ENCODE measurements at places on chromosomes 7 and 10. TPM values are rescaled to one million over a fixed set of nuclear protein-coding genes. Genes with fewer than 3 reads are reported as not detected.

DNA sequence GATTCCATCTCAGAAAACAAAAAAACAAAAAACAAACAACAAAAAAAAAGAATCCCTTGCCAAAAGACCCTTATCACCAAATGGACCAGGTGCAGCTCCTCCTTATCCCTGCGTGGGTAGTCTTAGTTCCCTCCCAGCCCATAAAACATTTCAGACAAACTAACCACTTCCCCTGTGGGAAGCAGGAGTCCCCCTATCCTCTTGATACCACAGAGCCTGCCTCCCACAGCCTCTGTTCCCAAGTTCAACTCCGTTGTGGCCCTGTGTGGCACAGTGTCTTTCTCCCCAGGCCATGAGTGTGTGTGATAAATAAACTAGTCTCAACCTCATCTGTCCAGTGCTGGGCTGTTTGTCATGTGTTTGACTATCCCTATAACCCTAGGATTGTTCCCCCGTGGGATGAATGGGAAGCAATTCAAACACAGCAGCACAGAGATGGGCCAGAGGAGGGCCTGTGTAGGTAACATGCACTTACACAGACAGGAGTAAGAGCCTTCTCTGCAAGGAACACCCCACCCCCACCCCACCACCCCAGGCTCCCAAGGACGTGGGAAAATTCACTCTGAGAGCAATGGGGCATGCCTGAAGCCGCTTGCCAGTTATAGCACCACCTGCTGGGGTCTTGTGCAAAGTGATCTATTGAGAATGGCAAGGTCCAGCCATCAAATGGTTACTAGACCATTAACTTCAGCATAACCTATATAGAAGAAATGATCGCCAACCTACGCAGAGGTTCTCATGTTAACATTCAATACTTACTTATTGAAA, 147.1 kb upstream of the GHITM start:
- no peak for DNase-seq

GRCh38 chr7:1505731-1506550, 1.8 kb upstream of the INTS1 start:
- no peak for DNase-seq

DNA sequence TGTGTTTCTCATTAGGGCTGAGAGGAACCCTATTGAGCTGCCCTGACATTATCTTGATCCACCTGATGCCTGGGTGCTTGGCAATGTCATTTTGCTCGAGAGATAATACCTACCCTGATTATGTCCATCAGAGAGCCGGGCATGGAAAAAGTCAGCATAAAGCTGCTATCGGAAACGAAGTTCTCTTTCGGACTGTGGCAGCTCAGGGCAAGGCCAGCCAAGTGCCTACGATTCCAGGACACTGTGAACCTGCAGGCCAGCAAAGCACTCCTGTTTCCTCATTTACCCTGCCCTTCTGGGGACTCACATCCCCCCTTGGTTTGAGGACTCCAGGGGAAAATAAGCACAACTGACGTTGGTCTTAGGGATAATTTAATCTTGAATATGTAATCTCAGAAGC, 25.2 kb upstream of the NPTX2 start:
- DNase-seq = no peak

DNA sequence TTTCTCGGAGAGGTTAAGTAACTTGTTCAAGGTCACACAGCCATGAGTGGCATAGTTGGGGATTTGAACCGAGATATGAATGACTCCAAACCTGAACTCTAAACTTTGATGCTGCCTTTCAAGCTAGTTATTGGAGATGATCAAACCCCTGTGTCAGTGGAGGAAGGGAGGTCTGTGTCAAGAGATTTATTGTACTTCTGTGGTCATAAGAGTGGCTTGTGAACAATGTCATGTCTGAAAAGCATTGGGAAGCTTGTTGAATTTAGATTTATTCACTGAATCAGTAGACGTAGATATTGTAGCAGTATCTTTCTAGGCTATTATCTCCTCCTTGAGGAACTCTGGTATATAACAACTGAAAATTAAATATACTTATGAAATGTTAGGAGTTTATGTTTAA, 27.3 kb downstream of the SNX10 start:
- no peak for DNase-seq

DNA sequence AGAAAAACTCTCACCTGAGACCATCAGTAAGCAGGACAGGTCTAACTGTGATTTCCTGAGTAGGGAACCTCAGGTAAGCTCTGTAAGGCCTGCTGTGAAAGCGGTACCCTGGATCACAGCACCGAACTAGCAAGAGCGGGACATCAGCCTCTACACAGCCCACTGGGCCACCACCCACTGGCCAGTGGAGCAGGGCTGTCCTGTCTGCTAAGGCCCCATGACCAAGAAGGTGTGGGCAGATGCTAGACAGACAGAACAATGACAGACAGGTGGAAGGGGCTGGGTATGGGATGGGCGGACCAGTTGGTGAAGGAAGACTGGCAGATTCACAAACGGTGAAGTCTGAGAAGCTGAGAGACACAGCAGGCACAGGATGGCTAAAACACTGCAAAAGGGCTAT, 79.4 kb upstream of the DDC start:
- DNase-seq = no peak

Gene CALML3
- not detected for total RNA-seq

Gene CWF19L1
- 44.7 TPM for total RNA-seq

GRCh38 chr7:2619116-2619515, 12.7 kb upstream of the TTYH3 start:
- DNase-seq = no peak

Gene AHR
- 37.2 TPM for total RNA-seq

GRCh38 chr7:47354071-47354470, 227.8 kb downstream of the TNS3 start:
- no peak for DNase-seq

All from activated T-helper 2 cell treated with anti-CD3 and anti-CD28 coated beads, Interferon-gamma antibody, Interleukin-2, Interleukin-4, amounts not matched to agents 10 μg/mL and 5 μg/mL and 100 μg/mL, durations not matched to agents 14 hours and 24 hours and 36 hours (primary cell).